ENCODE measurements at places on chromosomes 3 and 15.
A peak's percentile ranks its signal among the peaks of the same experiment; 100 is the strongest.

- DNase-seq, result no peak
Observed at GRCh38 chr3:53478921-53479664, 15.3 kb upstream of the CACNA1D start.

- DNase-seq, result no peak
Observed at GRCh38 chr3:171240504-171240835, 213.9 kb upstream of the SLC2A2 start.

DNA sequence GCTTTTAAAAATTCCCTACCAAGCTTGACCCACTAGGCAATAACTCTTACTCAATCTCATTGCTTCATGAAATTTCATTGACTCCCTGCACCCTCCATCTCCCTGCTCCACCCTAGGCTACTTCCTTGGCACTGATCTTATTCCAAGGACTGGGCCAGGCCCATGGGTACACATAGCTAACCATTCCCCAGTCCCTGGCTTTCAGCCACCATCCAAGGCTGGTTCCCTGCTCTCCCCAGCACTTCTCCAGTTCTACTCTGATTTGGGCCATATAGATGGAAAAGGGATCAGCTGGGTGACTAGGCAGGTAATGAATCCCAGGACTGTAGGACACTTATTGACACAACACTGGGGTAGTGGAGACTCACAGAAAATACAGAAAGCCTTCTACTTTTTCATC, 88.1 kb upstream of the NEO1 start:
- no peak for DNase-seq

DNA sequence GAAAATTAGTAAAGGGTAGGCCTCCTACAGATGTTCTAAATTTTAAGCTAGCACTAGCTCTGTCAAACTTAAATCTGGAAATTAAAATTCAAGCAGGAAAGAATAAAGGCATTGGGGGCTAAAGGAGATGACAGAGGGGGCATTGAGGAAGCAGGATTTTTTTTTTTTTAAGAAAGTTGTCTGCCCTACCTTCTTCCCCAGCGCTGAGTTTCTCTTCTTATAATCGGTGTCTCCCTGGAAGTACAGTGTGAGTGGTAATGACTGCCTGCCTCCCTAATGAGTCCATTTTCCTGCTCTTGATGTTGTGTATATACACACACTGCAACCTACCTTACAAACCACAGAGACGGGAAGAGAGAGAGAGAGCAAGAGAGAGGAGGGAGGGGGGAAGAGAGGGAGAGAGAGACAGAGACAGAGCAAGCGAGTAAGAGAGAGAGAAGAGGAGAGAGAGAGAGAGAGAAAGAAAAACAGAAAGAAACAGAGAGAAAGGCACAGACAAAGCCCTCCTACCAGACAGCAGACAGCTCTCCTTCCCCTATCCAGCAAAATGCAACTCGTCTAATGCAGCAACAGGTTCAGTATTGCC, 47.0 kb downstream of the ZBTB20 start:
- DNase-seq, result peak; percentile 81

DNA sequence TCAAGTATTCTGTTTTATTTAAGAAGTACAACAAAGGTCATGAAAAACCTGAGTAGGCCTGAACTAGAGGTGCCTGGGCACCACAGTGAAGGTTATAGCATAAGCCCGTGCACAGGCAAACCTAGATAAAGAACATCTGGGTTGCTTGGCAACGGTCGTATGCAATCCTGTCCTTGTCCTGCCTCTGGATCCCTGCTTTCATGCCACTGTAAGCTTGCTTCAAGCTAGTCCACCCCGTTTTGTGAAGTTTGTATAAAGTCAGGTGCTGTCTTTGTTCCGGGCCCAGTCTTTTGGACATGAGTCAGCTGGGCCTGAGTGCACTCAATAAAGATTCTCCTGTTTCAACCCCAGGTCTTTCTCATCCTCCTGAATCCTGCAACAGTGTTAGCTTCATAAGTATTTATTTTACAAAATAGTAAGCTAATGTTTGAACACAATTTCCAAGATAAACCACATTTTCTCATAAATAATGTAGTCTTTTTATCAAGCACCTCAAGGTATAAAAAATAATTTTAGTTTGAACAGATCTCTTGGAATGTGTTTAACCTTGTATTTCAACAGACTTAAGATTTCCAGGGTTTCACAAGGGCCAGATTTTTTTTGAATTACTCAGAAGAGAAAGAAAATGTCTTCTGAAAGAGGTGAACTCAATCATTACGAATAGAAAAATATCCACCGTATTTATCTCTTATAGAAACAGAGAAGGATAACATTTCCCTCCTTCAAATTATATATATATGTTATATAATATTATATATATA, 14.3 kb upstream of the SLC9C1 start:
- peak; percentile 90 for DNase-seq

DNA sequence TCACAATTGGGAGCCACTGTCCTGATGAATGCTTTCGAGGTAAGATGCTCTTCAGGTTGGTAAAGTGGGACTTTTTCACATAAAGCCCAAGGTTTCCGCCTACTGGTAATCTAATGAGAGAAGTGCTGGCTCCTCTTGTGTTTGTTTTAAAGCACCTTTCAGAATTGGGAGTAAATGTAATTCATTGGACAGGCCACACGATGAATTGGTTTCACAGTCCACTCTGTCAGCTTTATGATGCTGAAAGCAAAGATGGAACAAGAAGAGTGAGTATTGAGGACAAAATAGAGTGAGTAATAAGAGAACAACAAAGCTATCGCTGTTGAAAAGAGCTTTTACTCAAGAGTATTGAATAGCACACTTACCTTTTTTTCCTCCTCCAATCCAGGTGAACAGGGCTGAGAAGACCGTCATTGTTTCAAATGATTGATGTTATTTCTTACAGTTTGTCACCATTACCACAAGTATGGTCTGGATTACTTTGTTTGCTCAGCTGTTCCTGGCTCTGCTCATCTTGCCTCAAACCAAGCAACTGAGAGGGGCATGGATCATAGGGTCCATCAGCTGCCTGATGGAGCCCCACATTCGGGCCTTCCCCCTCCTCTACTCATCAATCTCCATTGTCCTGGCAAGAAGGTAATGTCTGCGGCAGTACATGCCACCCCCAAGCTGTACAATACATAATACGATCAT, 136.1 kb upstream of the CNTN4 start:
- no peak for DNase-seq

GRCh38 chr3:139465636-139466035, 10.7 kb downstream of the RBP2 start:
- no peak for DNase-seq

GRCh38 chr3:177377166-177377565, 179.9 kb upstream of the TBL1XR1 start:
- no peak for DNase-seq

DNA sequence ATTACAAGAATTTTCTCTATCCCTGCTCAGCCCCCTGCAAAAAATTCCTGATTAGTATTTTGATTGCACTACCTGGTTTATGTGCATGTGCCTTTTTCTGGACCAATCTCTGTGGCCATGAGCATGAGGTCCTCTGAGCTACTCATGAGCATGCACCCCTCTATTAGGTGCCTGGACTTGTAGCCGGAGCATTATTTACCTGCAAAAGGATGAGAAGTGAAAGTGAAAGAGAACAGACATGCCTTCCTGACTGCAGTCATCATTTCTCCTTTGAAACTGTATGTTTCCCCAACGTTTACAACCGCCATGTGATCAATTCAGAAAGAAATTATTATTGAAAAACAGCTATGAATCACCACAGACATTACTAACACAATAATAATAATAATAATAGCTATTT, 1008.8 kb downstream of the ROBO2 start:
- DNase-seq, result no peak

DNA sequence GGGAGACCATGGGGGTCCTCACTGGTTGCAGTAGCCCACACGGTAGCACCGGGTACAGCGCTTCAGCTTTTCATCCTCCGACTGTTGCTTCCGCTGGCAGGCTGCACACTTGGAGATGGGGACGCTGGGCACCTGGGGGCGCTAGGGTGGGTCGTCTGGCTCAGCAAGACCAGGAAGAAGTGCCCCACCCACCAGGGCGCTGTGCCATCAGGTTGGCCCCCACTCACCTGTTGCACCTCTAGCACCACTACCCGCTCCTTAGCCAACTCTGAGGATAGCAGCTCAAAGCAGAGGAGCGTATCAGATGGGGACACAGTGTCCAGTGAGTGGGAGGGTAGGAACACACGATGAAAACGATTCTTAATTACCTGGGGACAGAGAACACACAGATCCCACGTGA, 7.7 kb upstream of the QARS1 start:
- DNase-seq, result no peak

GRCh38 chr3:49654955-49655556, 19.1 kb upstream of the APEH start:
- DNase-seq, result no peak

DNA sequence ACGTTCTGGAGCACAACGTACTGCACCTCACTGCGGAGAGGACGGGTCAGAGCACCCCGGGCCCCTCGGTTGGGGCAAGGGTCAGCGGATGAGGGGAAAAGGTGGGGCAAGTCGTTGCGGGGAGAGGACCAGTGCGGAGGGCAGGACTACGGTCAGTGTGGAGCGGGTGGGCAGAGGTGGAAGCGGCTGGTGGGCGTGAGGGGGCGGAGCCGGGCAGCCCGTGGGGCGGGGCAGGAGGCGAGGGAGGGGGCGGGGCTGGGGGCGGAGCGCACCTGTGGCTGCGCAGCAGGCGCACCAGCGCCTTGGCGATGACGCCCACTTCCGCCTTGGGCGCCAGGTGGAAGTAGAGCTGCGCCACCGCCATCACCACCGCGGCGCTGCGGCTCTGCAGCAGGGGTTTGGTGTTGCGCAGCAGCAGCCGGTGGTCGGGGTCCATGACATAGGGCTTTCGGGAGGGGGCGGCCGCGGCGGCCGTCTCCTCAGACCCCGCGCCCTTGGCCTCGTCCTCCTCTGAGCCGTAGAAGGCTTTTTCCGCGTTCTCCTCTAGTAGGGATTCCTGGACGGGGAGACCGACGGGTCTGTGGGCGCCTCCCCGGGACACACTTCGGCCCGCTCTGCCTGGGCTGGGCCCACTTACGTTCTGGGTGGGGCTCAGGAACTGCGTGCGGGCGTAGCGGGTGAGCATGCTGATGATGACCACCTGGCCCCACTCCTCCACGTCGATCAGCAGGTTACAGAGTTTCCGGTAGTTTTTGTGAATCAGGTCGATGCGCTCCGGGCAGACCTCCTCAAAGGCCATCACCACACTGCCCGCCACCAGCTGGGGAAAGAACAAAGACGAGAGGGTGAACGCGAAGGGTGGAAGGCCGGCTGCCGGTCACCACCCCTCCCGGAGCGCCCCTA, 29.2 kb downstream of the AP3B2 start:
- no peak for DNase-seq

DNA sequence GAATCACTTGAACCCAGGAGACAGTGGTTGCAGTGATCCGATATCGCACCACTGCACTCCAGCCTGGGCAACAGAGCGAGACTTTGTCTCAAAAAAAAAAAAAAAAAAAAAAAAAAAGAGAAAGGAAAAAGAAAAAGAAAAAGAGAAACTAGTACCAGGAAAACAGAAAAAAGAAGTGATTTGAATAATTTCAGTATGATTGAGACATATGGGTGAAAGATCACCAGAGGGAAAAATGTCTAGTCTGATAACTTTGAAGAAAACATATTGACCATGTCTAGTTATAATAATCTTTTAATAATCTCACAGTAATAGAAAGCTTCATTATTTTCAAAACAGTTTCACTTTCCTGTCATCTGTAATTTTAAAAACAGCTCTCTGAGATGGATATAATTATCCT, 16.4 kb downstream of the TGFBR2 start:
- no peak for DNase-seq

DNA sequence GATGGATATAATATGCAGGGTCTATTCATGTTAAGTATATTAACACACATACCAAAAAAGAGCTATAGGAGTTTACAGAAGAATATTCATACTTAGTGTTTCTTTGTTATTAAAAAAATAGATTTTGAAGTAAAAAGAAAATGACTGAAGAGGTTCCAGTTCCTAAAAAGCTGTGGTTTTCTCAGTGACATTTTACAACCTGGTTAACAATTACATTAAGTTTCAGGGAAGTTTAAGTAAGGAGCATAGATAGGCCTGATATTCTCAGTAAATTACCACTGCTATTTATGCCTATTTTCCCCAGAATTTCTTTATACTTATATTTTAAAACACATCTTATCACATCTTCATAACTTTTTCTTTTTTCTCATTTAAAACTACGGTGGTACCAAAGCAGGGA, 43.6 kb upstream of the SPTSSB start:
- DNase-seq, result no peak

Measured in cardiac fibroblast (primary cell).